ENCODE measurements at places on chromosomes 5 and 9.

DNA sequence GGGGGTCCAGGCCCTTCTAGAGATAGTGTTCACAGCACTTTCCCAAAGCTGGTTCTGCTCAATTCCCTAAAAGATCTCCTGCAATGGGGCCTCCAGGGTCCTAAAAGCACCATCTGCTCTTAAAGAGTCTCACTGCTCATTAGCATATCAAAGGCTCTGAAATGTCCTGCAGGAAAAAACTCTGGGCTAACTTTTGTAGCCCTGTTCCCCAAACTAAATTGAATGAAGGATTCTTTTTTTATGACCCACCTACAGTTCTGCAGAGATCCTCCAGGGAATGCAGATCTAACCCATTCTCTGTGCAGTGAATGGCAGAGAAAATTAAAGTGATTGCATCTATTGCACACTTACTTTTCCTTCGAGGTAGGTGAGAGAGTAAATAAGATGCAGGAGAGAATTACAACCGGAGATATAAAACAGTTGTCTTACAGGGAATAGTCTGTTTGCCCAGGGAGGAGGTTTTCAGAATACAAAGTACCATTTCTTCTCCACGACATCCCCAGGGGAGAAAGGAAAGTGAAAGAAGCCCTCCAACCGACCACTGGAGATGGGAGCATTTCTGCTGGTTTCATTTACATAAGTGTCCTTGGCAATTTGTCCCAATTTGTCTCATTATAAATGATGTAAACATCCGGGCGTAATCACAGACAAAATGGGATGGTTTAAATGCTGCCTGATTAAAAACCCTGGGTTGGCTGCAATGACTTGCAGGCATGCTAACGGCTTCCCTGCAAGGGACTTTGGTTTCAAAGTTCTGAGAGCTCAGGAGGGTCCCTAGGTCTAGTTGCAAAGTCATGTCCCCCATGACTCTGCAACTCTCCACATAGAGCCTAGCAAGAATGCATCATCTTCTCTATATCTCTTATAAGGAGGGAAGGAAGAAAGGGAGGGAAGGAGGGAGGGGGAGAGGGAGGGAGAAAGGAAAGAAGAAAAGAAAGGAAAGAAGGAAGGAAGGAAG is 114.0 kb downstream of the KCNIP1 start:
- DNase-seq: no peak

DNA sequence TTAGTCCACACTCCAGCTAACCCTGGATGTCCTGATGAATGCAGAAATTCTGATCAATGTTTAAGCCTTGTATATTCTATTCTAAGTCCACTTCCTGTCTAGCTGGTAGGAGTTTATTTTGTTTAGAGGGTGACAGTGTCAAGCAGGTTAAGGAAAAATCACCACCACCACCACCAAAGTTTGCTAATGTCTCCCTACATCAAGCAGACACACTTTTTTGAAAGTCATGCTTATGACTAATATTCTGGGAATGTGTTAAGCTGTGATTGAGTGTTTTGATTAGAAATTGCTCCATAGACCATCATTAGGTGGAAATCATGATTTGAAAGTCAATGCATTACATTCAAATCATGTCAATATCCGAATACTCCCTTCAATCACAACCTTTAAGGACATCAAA is 1530.1 kb downstream of the MAT2B start:
- no peak for DNase-seq

GRCh38 chr5:145506185-145506850 is 328.8 kb downstream of the PRELID2 start:
- no peak for DNase-seq

GRCh38 chr9:137611623-137612609 is 6.4 kb downstream of the ARRDC1 start:
- peak; percentile 32 for DNase-seq

DNA sequence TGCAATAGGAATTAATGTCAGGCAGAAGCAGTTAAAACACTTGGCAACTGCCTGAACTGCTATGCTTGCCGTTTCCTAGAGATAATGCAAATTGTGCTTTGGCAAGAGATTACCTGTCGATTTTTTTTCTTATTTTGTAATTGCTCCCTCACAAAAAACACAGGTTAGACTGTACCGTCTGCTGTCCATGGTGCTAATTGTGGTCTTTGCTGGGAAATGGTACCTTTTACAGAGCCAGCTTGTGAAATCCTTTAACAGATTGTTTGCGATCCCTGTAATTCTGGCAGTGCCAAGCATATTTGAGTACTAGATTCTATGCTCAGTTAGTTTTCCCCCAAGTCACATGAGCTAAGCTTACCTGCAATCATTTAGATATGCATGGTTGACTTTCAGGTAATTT is 2125.8 kb upstream of the WWC1 start:
- no peak for DNase-seq

DNA sequence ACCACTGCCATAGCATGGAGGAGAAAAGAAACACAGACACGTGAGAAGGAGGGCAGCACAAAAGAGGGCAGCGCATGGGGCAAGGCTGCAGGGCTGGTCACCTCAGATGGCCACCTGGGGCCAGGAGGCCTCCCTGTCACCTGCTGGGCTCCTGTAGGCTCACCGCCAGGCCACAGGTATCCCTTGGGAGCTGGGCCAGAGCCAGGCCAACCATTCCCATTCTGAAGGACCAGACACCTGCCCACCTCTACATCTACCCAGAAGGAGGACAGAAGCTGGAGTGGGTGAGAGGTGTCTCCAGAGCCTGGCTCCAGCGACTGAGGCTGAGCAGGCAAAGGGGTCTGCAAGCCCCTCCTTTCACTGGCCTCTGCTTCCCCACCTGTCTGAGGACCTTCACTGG is 103.1 kb downstream of the PAX5 start:
- no peak for DNase-seq

GRCh38 chr9:94843134-94843533 is 116.6 kb downstream of the AOPEP start:
- no peak for DNase-seq

GRCh38 chr5:21058289-21058688 is 1070.3 kb upstream of the CDH18 start:
- DNase-seq: no peak

DNA sequence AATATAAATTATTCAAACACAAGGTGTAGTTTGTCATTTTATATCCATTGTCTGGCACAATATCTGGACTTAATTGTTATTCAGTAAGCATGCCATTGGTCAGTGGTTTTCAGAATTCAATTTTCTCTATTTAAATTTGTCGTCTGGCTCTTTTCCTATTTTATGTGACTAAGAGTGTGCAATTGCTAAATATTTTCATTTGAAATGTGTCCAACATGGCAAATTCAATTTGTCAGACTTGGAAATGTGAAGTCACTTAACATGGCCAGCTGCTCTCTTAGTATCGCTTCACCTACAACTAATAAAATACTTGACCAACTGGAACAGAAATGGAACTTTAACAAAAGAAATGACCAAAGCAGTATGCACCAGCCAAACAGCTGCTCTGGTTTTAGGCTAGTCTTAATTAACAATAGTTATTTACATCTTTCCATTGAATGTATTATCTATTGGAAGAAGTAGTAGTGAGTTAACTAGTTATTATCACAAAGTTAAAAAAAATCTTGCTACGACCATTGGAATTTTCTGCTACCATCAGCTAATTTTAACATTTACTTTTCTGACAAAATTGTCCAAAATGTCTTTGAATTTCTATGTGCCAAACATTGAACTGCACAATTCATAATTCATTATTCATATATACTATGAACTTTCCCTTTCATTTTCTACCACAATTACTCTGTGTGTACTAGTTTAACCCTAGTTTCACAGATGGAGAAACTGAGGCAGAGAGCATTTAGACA is 720.7 kb upstream of the FAM174A start:
- DNase-seq: no peak
